Colonic mucosa (tissue), 4 donors: ENCODE measurements at places on chromosomes 5 and 9.
A peak's percentile ranks its signal among the peaks of the same experiment; 100 is the strongest.

- DNase-seq = no peak
Observed at GRCh38 chr5:63128018-63128417, 549.4 kb downstream of the LRRC70 start.

- no peak for DNase-seq
Observed at GRCh38 chr9:95083086-95083768, 234.3 kb downstream of the FANCC start.

GRCh38 chr9:127161081-127161624 lies 38.7 kb upstream of the ANGPTL2 start:
- no peak for DNase-seq

- DNase-seq = no peak
Observed at GRCh38 chr9:85001925-85002324, 332.4 kb downstream of the NTRK2 start.

GRCh38 chr5:56480078-56480704 lies 247.1 kb upstream of the ANKRD55 start:
- no peak for DNase-seq

GRCh38 chr9:88590558-88591146 lies 55.7 kb downstream of the NXNL2 start:
- no peak for DNase-seq

GRCh38 chr9:34746526-34746925 lies 36.6 kb upstream of the CCL21 start:
- DNase-seq = no peak

- DNase-seq = no peak
Observed at GRCh38 chr5:65479527-65479926, 2.2 kb downstream of the ADAMTS6 start.

DNA sequence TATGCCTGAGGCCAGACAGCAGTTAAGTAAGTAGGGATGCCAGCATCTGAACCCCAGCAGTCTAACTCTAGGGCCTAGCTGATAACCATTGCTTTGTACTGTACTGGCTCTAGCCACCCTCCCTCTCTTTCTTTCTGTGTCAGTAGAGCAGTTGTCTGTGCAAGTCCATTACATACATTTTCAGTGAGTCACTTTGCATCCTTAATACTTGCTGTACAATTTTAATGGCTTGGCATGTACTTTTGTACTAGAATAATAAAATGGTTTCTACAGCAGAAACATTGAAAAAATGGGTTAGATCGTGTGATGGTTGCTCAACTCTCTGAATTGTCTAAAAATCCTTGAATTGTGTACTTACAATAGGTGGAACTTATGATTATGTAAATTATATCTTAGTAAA lies 1.5 kb upstream of the TTC39B start:
- DNase-seq = no peak

DNA sequence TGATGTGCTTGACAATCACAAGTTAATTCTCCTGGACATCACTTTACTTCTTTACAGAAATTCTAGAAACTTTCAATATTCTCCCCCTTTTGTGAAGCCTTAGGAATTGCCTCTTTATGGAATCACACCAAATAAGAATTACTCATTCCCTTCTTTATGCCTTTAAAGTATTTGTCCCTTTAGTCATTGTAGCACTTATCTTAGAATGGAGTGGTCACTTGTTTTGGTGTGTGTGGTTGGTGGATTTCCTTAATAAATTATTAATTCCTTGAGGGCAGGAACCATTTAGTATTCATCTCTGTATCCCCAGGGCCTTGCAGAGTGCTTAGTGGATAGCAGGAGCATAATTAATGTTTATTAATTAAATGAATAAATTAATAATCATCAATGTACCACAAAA lies 307.0 kb downstream of the ARRDC3 start:
- DNase-seq = no peak

- DNase-seq = no peak
Observed at GRCh38 chr5:2181149-2181548, 298.4 kb upstream of the IRX4 start.

DNA sequence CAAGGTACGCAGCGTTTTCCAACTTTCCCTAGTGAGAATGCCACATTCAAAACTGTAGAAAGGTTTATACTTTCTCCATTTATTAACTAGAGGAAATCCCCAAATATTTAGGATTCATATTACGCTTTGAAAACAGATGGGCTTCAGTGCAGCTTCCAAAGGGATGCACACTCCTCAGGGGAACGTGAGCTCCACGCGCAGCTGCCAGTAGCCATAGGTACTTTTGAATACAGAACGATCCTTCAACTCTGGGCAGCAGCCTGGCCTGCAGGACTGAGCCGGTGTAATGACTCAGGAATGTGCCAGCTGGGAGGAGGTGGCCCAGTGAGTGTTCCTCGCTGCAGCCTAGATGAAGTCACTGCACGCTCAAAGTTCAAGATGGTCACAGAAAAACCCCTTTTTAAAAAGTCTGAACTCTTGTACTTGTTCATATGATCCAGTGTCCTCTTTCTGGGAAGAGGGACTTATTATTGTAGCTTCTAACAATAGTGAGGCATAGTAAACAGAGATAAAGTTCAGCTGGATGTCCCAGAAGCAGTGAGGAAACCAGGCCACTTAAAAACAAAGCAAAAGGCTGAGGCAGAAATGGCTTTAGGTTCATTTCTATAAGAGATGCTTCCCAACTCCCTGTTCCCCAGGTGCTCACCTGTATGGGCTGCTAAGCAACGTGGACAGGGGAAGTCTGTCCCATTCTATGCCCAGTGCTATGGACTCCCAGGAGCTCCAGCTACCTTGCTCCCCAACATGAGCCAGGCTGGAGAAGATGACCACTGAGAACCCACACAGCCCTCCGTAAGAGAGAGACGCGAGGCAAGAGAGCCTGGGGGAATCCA lies 130.0 kb downstream of the LHFPL2 start:
- no peak for DNase-seq

GRCh38 chr5:127943061-127943371 lies 140.6 kb upstream of the SLC12A2 start:
- no peak for DNase-seq

GRCh38 chr9:124686918-124687317 lies 84.2 kb downstream of the NR6A1 start:
- DNase-seq = no peak

- no peak for DNase-seq
Observed at GRCh38 chr5:88875341-88876234, 7.4 kb downstream of the MEF2C start.

GRCh38 chr5:141618804-141619554 lies at the start of gene DIAPH1:
Gene DIAPH1, minus strand, starts transcription at chr5:141619000. Its CDS starts 86 bp downstream, at chr5:141618914.
- DNase-seq = peak; percentile 98

DNA sequence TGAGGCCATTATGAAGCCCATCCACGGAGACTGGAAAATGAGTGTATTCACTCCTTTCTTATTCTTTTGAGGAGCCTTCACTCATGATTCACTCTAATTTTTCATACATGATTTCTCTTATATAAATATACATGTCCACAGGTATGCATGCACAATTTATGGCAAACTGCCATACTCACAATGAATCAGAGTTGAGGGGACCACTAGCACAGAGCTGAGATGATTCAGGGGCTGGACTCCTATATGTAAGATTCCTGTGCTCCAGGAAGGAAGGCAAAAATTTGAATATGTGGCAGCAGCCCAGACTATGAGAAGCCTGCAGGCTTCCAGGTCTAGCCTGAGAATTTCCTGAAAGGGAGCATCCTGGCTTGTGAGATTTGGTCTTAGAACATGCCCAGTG lies 484.6 kb downstream of the PRELID2 start:
- no peak for DNase-seq

GRCh38 chr5:132386644-132387286 lies 17.3 kb downstream of the SLC22A5 start:
- DNase-seq = peak; percentile 82

GRCh38 chr5:146007989-146008388 lies 71.6 kb downstream of the SH3RF2 start:
- no peak for DNase-seq
